ENCODE measurements at places on chromosomes 7 and 10. TPM values are rescaled to one million over a fixed set of nuclear protein-coding genes. Genes with fewer than 3 reads are reported as not detected.

- no peak overlapping the region for H3K27ac ChIP-seq
- DNase-seq = no peak
- H3K4me3 ChIP-seq = no peak overlapping the region
- H3K36me3 ChIP-seq = no peaks in the 10 kb centered on the region
Measured at GRCh38 chr7:158557441-158557755, 30.2 kb downstream of the PTPRN2 start.

DNA sequence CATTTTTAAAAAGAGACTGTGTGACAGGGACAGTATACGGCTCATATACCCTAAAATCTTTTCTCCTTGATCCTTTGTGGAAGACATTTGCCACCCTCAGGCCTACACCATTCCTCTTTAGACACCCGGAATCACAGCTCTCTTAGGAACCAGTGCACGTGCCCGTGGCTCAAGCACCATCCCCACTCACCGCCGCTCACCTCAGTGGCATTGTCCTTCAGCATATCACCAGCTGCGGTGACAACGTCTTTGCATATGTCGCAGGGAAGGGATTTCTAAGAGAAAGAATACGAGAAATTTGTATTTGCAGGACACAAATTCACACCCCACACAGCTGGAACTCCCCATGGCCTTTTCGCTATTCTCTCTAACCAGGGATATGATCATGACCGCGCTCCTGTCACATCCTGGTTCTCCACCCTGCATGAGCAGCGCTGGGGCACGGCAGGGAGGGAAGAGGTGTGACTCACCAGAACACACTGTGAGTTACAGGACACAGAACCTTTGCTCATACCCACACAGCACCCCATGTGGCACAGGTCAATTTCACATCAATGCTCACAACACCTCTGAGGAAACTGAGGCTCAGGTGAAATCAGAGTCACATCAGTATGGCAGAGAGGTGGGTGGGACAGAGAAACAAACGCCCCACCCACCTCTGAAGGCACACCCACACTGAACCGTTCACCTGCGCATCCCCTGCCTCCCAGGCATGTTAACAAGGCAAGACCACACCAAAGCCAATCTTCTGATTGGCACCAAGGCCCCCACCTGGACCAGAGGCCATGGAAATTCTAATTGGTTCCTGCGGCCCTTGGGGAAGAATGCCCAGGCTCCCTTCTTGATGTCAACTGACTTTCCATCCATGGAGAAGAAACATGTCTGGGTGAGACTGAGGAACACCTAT is 19.2 kb downstream of the PSAP start:
- peaks cover 32% of the 10 kb centered on the region for H3K36me3 ChIP-seq
- DNase-seq = no peak
- H3K27ac ChIP-seq = no peak overlapping the region
- H3K4me1 ChIP-seq = peaks cover 26% of the 10 kb centered on the region
- no peak overlapping the region for H3K4me3 ChIP-seq

- no peaks in the 10 kb centered on the region for H3K27me3 ChIP-seq
- no peak overlapping the region for H3K27ac ChIP-seq
- DNase-seq = no peak
- no peaks in the 10 kb centered on the region for H3K4me1 ChIP-seq
Measured at GRCh38 chr7:4025694-4026615, 656.1 kb upstream of the FOXK1 start.

GCK gene
- total RNA-seq = 0.25 TPM

PDAP1 gene
- 84.7 TPM for total RNA-seq

GRCh38 chr7:22858640-22859561 is 36.3 kb upstream of the TOMM7 start:
- H3K4me3 ChIP-seq = no peak overlapping the region
- no peaks in the 10 kb centered on the region for H3K27me3 ChIP-seq
- DNase-seq = no peak
- no peaks in the 10 kb centered on the region for H3K4me1 ChIP-seq
- H3K27ac ChIP-seq = no peak overlapping the region

TMEM140 gene
- 31.3 TPM for total RNA-seq

GRCh38 chr7:47358357-47358756 is 223.6 kb downstream of the TNS3 start:
- H3K36me3 ChIP-seq = peaks cover 6% of the 10 kb centered on the region
- peaks cover 3% of the 10 kb centered on the region for H3K4me1 ChIP-seq
- no peaks in the 10 kb centered on the region for H3K27me3 ChIP-seq
